AG09319 (cell line): ENCODE measurements at places on chromosomes 2 and 18.

DNA sequence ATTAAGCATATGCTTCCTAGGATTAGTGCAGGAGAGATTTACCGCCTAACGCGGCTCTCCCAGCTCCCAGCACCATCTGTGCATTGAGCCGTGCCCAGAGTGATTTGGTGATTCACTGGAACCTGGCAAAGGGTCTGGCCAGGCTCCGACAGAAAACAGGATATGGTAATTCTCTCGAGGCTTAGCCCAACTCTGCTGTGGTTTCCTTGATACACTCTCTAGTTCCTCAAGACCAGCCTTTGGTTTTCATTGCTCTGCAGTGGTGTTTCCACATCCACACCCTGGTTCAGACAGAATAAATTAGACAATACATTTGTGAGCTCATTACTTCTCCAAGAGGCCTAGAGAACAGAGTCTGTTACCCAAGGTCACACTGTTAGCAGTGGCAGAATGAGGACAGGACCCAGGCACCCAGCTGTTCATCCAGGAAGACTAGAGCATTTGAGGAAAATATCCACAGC lies 23.0 kb upstream of the SMAD2 start:
- peak; percentile 29 for DNase-seq

- DNase-seq = no peak
Measured at GRCh38 chr2:151347906-151348305, 9.5 kb upstream of the TNFAIP6 start.

DNA sequence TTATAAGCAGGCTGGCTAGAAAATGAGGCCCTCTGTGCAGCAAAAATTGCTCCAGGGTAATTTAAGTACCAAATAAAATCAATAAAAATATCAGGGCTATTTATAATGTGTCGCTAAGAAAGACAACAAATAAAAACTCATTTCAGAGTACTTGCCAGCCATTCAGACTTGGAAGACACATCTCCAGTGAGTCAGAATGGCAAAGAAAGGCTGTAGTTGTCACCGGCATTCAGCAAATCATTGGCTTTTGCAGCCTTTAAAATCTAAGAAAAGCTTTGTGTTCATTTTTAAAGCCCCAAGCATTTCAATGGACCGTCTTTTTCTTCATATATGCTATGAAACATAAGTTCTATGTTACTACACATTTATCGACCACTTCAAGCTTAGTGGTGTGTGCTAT lies 141.1 kb upstream of the HNMT start:
- no peak for DNase-seq

GRCh38 chr2:235636546-235636945 lies 142.7 kb downstream of the AGAP1 start:
- no peak for DNase-seq

GRCh38 chr18:22473366-22473765 lies 55.7 kb upstream of the CTAGE1 start:
- no peak for DNase-seq

DNA sequence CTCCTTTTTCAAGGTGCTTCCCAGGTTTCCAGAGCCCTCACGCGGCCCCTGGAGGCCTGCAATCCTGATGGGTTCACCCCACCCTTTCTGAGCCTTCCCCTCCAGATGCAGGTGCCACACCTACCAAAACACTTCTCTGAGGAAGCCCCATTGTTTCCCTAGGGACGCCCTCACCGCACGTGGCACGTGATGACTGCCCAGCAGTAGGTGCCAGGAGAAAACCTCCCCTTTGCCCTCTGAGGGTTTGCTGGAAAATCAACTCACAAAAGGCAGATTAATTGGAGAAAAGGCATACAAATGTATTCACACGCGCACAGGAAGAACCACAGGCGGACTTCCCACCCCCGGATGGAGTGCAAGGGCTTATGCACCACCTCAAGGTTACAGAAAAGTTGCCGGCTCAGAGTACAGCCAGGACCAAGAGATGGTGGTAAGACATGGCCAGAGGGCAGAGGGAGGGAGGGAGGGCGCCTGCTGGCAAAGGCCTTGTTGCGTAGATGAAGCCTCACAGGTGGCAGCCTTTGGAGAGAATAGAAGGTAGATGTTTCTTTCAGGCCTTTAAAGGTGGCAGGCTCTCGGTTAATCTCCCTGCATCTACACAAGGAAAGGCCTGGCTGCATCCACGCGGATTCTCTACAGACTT lies 269.4 kb upstream of the RAB6C start:
- no peak for DNase-seq

GRCh38 chr18:65751155-65752085 lies 608 bp downstream of the CDH7 start:
- DNase-seq = no peak

DNA sequence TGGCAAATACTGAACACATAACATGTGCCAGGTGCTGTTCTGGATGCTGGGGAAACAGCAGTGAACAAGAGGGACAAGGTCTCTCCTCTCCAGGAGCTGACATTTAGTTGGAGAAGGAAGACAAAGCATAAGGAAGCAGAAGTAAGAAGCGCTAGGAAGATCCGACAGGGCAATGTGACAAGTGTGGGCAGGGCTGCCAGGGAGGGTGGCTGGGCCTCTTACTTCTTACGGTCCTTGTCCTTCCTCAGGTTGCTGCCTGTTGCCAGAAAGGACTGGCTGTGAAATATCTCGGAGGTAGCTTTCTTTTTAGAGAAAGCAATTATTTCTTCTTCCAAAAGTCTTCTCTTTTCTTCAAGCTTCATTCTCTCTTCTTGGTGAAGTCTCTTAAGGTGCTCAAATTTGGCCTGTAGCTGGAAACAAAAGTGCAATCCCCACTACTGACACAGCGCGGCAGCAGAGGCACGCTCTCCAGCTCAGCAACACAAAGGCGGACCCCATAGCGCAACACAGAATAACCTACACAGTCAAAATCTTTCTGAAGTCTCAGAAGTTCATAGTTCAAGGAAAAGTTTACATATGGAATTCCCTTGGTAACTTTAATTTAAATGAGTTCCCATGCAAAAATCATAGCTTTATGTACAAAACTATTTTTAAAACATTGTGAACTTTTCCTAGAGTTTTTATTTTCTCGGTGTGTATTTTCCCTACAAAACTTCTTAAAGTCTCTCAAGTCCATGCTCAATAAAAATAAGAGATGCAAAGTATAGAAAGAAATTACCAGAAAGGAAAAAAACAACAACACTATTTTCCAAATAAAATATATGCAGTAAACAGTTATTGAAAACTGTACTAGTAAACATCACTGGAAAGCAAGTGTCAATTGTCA lies 67.7 kb downstream of the SEPTIN10 start:
- DNase-seq = peak; percentile 24

DNA sequence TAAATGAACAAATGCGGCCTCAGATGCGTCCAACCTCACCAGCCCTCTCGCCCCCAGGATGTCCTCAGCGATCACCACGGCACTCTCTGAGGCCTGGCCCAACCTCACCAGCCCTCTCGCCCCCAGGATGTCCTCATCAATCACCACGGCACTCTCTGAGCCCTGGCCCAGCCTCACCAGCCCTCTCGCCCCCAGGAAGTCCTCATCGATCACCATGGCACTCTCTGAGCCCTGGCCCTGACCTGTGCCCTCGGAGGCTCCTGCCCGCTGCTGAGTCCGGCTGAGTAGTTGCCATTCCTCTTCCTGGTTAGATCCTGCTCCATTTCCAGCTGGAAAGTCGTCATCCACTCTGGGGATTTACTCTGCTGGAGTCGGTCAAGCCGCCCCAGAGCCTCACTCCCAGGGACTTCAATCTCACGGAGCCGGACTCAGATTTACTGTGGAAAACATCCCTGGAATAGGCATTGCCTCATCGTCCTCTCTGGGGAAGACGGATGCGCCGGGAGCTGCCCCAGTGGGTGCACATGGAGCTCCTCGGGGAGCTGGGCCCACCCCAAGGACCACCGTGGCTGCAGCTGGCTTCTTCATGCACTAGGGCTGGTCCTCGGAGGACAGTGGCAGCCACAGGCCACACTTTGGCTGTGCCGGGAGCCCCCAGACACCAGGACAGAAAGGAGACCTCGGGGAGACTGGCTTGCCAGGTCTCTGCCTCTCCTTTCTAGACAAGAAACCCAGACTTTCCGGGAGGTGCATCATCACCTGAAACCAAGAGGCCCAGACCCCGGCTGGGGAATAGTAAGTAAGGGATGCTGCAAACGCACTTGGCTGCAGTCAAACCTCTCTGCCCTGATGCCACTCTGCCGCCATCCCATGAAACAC lies 230.6 kb downstream of the EIPR1 start:
- DNase-seq = no peak

GRCh38 chr2:21891191-21891590 lies 767.4 kb downstream of the TDRD15 start:
- DNase-seq = no peak

DNA sequence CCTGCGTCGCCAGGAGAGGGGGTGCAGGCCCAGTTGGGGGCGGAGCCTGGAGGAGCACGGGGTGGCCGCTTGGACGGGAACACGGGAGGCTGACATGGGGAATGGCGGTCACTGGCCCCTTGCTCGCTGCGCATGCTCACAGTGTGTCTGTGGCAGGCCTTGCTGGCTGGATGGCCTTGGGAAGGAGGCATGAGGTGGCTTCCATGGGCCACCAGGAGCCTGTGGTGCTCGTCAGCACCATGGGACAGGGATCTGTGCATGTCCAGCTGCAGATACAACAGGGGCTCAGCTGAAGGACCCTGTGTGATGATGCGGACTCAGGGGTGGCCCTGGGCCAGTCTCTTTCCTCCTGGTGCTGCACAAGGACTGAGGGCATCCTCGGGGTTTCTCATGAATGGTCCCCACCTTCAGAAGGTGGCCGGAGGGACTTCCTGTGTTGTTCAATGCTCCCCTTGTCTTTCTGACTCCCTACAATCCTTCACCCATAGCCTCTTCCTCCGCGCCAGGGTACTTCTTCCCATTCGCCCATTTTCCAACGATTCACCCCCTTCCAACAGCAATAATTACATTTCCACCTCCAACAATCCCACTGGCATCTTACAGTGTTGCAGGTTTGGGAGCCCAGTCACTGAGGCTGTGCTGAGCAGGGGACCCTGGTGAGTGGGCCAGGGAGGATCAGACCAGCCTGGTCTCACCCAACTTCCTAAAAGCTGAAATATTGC lies 3.4 kb upstream of the SP140L start:
- no peak for DNase-seq

- no peak for DNase-seq
Measured at GRCh38 chr2:6072768-6073167, 380.6 kb downstream of the SOX11 start.

- DNase-seq = no peak
Measured at GRCh38 chr2:229268626-229269025, 2.5 kb downstream of the PID1 start.

GRCh38 chr2:192215096-192215877 lies 20.6 kb upstream of the TMEFF2 start:
- DNase-seq = no peak

DNA sequence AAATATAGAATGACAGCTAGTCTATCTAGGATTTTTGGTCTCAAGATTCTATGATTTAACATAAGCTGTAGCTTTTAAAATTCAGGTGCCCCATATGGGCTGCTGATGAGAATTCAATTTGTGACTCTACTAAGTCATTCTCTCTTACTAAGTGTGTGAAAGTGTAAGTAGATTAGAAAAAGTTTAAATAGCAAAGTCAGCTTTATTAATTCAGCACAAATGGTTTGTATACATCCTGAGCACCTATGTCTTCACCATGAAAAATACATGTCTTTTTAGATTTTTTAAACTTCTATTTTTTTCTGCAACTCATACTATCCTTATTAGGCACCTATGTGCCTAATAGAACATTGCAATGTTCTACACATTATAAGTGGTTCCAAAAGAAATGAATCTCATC lies 157.1 kb downstream of the METTL4 start:
- no peak for DNase-seq

DNA sequence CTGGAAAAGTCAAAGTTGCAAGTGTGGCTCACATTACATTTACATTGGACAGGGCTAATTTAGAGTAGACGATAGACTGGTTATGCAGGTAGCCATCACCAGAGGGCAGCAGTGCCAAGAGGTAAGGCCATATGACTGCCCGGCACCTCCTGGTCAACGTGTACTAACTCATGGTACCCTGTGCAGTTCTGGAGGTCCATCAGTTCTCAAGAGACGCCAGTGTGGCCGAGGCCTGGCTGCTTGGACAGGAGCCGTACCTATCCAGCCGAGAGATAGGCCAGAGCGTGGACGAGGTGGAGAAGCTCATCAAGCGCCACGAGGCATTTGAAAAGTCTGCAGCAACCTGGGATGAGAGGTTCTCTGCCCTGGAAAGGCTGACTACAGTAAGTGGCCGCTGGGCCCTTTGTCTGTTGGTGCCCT lies 65.8 kb upstream of the EML6 start:
- DNase-seq = no peak

GRCh38 chr2:6342273-6342920 lies 523.3 kb downstream of the CMPK2 start:
- DNase-seq = no peak

DNA sequence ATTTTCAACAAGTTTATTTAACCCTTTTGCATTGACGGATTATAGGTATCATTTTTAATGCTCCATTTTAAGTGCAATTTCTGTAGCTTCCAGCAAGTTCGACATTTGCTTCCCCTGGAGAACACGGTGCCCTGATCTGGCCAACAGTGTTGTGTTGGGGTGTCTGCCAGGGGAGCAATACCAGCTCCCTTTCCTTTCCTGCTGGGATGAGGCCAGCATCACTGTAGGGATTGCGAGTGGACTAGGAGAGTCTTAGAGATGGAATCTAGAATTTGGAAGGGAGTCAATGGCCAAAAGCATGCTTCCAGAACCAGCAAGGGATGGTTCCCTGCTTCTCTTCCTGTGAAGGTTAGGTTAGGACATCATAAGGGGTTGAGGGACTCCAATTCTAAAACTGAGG lies 135.2 kb downstream of the RTN4 start:
- no peak for DNase-seq

GRCh38 chr2:157872791-157873190 lies 3.3 kb downstream of the ACVR1 start:
- DNase-seq = no peak

GRCh38 chr2:4475618-4476017 lies 772.2 kb downstream of the DCDC2C start:
- no peak for DNase-seq

DNA sequence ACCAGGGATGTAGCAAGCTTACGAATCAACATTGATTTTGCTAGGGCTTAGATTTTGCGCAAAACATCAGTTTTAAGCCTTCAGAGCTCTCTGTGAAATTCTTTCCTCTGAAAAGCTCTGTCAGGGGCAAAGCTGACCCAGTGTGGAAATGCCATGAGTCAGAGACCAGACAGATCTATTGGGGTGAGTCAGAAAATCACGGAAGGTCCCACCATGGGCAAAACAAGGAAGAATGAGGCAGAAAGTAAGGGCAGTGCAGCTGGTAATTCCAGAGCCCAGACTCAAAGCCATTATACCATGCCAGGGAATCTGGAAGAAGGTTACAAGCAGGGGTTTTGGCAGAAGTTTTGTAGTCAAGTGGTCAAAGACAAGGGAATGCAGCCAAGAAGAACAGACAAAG lies 256.6 kb upstream of the CTAGE1 start:
- peak; percentile 51 for DNase-seq

GRCh38 chr18:24027156-24027827 lies 12.7 kb downstream of the TTC39C start:
- peak; percentile 88 for DNase-seq

GRCh38 chr2:241083091-241083415 lies 19.0 kb downstream of the MTERF4 start:
- DNase-seq = no peak

DNA sequence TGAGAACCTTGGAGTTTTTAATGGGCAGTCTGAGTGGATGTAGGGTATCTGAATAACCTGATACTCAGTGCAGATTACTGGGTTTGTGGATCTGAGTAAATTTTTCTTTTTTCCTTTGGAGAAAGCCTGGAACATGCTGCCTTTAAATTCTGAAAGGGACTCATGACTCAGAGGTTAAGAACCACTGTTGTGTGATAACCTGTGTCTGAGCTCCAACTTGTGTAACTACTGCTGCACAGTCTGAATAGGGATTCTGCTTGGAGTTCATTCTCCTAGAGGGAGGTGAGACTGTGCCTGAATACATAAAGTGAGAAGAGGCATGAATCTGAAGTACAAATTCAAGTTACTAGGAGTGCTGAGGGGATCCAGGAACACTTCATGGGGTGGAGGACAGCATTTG lies 36.2 kb downstream of the KDM3A start:
- DNase-seq = no peak
